AG08395 (cell line): ENCODE measurements at places on chromosomes 11 and 22.
A peak's percentile ranks its signal among the peaks of the same experiment; 100 is the strongest.

DNA sequence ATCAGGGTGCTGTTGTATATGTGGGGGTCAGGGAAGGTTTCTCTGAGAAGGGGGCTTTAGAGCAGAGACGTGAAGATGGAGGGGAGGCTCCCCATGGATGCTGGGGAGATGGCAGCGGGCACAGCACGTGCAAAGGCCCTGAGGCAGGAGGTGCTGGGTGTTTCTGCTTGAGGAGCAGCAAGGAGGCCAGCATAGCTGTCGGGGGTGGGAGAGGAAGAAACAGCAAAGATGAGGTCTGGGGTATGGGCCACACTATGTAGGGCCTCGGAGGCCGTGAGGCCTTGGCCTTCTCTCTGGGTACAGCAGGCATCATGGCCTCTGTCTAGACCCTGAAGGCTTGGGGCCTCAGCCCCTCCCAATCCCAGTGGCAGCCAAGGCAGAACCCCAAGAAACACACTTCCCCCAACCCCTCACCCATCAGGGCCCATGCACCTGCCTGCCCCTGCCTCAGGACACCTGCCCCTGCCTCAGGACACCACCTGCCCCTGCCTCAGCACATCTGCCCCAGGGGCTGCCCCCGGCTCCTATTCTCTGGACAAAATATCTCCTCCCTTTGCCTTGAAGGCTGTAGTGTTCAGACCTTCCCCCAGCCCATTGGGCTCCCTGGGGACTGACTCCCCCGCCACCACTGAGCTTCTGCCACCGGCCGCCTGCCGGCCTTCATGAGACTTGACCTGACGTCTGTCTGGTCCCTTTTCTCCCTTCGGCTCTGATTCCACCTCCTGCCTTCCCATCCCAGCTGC lies 6.2 kb downstream of the ALDH3B1 start:
- no peak for DNase-seq

DNA sequence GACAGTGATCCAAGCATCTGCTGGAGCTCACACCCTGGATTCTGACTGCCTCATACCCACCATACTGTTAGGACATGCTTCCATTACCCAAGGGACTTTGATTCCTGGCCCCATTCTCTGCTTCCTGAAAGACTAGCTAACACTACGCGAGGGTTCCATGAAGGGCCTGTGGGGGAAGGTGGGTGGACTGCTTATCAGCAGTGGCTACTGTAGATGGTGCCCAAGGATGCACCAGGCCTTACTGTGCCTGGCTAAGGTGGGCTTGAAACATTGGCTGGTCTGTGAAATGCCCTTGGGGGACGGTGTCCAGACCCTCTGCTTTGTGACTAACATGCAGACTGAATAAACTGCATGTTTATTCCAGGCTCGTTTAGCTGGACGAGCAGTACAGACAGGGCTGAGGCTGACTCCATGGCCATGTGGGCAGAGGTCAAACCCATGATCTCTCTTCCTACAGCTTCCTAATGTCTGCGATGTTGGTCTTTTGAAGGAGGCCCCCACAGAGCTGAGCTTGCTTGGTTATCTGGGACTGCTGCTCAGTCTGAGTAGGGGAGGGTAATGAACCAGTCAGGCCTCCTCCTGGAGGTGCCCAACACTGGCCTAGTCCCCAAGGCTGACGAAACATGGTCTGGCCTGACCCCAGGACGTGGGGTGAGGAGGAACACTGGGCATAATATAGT lies 48.3 kb upstream of the PHOX2A start:
- no peak for DNase-seq

DNA sequence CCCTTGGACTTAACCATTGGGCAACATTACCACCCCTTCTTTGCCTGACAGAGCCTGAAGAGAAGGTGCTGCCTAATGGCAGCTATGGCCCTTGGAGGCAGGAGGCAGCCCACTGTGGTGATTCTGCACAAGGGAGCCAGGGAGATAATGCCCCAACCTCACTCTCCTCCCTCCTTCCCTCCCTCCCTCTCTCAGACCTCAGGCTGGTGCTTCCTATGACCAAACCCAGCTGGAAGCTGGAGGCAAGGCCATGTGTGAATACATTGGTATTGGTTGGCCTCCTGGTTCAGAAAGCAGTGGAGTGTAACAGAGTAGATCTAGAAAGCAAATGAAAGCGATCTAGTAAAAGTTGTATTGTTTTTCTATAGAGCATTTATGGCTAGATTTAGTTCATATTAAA lies 233.1 kb downstream of the CSNK2A3 start:
- no peak for DNase-seq

DNA sequence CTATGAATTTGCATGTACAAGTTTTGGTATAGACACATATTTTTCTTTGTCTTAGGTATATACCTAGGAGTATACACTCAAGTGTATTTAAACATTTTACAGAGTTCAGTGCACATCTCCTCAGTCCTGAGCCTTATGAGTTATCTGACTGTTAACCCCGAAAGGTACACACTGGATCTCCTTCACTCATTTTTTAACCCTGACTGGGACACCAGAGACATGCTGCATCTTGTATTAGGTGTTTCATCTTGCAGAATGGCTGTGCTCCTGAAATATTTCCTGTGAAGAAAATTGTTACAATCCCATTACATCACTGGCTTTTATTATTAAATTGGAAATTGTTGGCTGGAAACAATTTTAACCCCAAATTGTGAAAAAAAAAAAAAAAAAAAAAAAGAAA lies 15.3 kb downstream of the PARVA start:
- no peak for DNase-seq

GRCh38 chr22:29103121-29103520 lies 30.3 kb downstream of the KREMEN1 start:
- DNase-seq = no peak

DNA sequence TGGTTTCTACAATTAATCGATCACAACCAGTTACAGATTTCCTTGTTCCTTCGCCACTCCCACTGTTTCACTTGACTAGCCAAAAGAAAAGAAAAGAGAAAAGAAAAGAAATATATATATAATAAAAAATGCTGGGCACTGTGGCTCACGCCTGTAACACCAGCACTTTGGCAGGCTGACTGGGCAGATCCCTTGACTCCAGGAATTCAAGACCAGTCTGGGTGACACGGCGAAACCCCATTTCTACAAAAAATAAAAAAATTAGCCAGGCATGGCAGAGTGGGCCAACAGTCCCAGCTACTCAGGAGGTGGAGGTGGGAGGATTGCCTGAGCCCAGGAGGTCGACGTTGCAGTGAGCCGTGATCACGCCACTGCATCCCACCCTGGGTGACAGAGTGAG lies 83.8 kb downstream of the NAT10 start:
- no peak for DNase-seq

DNA sequence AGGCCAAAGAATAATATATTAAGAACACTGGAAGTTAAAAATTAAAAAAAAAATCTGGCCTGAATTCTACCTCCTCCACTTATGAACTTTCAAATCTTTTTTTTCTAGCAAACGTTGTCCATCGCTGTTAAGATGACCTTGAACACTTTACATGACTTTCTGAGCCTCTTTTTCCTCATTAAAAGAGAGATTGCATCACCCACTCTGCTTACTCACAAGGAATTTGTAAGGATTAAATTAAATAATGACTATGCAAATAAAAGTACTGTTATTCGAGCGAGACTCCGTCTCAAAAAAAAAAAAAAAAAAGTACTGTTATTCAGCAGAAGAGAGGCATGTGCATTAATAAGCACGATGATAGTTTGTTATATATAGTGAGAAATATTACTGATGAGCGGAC lies 285.1 kb upstream of the CCDC90B start:
- peak; percentile 21 for DNase-seq

DNA sequence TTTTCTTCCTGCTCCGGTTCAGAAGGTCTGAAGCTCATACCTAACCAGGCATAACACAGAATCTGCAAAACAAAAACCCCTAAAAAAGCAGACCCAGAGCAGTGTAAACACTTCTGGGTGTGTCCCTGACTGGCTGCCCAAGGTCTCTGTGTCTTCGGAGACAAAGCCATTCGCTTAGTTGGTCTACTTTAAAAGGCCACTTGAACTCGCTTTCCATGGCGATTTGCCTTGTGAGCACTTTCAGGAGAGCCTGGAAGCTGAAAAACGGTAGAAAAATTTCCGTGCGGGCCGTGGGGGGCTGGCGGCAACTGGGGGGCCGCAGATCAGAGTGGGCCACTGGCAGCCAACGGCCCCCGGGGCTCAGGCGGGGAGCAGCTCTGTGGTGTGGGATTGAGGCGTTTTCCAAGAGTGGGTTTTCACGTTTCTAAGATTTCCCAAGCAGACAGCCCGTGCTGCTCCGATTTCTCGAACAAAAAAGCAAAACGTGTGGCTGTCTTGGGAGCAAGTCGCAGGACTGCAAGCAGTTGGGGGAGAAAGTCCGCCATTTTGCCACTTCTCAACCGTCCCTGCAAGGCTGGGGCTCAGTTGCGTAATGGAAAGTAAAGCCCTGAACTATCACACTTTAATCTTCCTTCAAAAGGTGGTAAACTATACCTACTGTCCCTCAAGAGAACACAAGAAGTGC lies 661 bp upstream of the MALAT1 start:
- no peak for DNase-seq

GRCh38 chr22:47196881-47197772 lies 434.7 kb downstream of the TBC1D22A start:
- no peak for DNase-seq

DNA sequence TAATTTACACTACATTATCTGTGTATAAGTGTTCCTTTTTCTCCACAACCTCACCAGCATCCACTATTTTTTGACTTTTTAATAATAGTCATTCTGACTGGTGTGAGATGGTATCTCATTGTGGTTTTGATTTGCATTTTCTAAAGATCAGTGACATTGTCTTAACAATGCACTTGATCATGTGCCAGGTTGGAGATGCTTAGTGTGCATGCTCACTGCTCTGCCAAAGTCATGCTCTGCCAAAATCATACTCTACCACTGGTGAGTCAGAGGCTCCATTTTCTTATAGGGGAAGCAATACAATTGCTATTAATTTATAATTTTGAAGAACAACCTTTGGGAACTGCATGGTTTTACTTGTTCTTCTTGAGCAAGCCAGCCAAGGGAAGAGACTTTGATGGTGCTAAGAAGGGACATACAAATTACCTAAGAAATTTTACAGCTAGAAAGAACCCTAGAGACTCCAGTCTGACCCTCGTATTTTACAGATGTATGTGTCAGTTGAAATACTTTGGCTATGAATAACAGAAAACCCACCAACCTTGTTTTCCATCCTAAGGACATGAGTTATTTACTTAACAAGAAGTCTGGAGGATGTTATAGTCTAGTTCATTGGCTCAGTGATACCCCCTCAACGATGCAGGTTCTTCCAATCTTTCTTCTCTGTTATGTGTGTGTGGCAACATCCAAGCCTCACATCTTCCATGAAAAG lies 368.9 kb downstream of the DDX10 start:
- peak; percentile 78 for DNase-seq

DNA sequence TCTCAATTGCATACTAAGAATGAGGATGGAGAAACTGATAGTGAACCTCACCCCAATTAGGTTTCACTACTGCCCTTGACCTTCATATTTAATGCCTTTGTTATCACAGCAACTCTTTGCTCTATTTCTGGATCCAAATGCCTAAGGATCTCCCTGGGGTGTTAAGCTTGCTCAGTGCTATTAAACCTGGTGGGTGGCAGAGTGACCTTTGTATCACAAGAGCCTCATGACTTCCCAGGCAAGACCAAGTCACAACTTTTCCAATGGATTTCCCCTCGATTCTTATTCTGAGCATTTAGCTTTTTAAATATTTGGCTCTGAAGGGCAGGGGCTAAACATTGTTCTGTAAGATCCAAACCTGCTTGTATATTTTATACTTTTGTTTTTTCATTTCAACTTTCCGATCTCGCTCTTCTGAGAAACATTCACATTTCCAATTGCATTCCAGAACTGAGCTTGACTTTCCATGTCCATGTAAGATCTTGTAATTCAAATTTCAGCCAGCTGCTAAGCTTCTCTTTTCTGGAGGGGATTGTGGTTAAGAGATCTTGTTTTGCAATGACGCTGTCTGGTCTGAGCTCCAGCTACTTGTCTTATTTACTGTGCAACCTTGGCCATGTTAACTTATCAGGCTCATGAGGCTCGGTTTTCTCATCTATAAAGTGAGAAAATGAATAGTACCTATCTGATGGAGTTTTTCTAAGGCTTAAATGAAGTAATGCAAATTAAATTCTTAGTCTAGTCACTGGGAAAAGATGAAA lies 6.4 kb upstream of the EHF start:
- peak; percentile 50 for DNase-seq

- no peak for DNase-seq
Observed at GRCh38 chr11:128603752-128604414, 16.5 kb upstream of the ETS1 start.

DNA sequence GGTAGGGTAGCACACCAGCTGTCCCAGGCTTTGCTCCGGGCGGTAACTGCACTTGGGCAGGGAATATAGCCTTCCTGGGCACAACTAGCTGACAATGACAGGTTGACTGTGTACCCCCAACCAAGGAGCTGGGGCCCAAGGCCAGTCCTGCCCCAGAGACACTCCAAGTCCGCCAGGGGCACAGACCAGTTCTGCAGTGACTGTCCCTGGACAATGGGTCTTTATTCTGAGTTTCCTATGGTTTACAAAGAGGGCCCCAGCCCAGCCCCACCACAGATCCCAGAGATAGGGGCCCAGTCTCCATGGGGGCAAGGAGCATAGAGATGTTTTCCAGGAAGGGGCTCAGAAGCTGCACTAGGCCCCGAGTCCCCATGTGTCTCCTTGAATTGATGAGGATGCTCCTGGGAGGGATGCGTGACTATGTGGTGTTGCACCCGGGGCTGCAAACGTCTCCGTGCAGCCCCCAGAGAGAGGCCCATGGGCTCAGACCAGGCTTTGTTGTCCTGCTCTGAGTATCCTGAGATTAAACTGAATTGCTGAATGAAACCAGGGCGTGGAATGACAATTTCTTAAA lies 48.4 kb downstream of the CD6 start:
- DNase-seq = no peak
